ENCODE measurements at places on chromosomes 11 and 22.

DNA sequence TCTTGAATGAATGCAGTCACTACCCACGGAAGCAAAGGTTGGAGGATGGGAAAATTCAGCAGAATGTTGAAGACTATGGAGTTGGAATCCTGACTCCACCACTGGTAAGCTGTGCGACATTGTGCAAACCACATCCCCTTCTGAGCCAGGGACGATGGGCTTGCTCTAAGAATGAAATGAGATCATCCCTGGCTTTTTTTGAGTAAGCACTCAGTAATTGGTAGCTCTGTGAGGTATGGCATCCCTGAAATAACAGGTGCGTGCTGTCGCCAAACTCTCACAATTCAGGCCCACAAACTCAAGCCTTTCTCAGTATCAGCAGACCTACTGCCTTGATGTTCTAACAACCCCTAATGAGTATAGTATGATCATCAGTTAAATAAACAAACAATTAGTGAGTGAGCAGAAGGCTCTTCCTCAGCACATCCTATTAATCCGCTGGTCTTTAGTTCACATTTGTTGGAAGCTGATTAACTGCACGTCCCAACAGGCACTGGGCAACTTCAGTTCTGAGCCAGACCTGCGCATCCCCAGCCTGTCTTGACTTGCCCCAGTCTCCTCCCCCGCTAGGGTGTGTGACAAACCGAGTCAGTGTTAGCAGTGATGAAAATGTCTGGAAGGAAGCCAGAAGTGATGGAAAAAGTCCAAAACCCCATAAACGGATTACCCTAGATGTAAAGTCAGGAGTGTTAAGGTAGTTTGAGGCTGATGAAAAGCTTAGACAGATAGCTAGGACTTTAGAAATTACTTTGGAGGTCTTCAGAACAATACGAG, 235.5 kb downstream of the GRIK4 start:
- no peak for DNase-seq

DNA sequence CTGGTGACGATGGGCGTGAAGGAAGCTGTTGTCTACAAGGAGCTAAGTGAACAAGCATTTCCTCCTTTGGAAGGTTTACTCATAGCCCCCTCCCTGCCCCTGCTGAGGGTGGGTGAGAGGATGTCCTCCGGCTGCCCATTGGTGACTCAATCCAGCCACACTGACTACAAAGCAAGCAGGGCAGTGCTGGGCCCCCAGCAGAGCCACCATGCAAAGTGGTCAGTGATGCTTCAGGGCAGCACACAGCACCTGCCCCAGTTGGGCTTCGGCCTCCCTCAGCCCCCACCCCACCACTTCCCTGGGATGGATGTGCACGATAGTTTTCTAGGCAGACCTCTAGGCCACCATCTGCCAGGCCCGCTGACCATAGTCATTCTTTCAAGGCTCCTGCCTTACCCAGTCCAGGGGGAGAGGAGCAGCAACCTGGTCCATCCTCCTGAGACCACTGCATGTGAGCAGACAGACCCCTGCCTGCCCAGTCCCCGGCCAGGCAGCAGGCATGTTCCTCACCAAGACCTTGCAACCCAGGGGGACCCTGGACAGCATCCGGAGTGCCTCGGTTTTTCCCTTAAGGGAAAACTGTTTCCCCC, 125.1 kb downstream of the BCR start:
- DNase-seq = no peak

DNA sequence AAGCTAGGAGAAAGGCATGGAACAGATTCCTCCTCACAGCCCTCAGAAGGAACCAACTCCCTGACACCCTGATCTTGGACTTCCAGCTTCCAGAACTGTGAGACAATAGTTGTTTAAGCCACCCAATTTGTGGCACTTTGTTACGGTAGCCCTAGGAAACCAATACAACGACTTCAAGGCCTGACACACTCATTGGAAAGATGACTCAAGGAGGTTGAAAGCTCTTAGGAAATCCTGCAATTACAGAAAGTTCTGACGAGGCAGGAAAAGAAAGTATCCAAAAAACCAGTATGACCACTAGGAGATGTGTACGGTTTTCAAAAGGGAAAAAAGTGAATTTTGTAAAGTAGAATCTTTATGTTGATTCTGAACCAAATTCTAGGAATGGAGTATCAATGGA, 161.4 kb downstream of the SWAP70 start:
- no peak for DNase-seq

- no peak for DNase-seq
Measured at GRCh38 chr11:17934194-17934593, 78.7 kb downstream of the SERGEF start.

GRCh38 chr22:41524251-41524661, 20.0 kb downstream of the POLR3H start:
- no peak for DNase-seq

Measured in GM10248 (cell line).